Cardiac fibroblast (primary cell): ENCODE measurements at places on chromosomes 3 and 15.
A peak's percentile ranks its signal among the peaks of the same experiment; 100 is the strongest.

GRCh38 chr15:32844118-32844711, 126.4 kb downstream of the GREM1 start:
- peak; percentile 70 for DNase-seq

- no peak for DNase-seq
Measured at GRCh38 chr3:168156479-168156878, 60.8 kb upstream of the GOLIM4 start.

GRCh38 chr3:112004187-112004586, 5.5 kb downstream of the TAGLN3 start:
- DNase-seq = no peak

DNA sequence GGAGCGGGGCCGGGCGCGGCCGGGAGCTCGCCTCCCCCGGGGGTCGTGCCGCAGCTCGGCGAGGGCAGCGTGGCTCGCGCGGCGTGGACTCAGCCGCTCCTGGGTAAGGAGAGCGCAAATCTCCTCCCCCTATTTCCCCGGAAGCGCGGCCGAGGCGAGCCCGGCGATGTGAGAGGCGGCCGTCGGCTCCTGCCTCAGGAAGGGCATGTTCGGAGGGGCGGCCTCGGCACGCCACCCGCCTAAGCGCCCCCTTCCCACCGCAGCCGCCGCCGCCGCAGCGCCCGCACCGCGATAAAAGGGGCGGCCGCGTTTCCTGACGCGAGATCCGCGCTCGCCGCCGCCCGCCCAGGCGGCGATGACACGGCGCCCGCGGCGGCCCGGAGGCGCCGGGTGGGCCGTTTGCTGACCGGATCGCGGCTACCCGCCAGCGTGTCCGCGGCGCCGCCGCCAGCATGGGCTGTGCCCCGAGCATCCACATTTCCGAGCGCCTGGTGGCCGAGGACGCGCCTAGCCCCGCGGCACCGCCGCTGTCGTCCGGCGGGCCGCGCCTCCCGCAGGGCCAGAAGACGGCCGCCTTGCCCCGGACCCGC, at the start of gene PDE8A:
Gene PDE8A, plus strand, starts transcription at position 146 of the 590 bp plus-strand sequence. Its CDS starts 307 bp downstream, at position 453.
- peak; percentile 67 for DNase-seq

DNA sequence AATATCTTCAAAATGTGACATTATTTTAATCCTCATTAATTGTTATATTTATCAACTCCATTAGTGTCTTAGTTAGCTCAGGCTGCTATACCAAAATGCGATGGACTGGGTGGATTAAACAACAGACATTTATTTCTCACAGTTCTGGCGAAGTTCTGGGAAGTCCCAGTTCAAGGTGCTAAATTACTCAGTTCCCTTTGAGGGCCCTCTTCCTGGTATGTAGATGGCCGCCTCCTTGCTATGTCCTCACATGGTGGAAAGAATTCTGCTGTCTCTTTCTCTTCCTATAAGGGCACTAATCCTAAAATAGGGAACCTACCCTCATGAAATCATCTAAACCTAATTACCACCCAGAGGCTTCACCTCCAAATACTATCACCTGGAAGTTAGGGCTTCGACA, 38.8 kb upstream of the DUT start:
- no peak for DNase-seq

DNA sequence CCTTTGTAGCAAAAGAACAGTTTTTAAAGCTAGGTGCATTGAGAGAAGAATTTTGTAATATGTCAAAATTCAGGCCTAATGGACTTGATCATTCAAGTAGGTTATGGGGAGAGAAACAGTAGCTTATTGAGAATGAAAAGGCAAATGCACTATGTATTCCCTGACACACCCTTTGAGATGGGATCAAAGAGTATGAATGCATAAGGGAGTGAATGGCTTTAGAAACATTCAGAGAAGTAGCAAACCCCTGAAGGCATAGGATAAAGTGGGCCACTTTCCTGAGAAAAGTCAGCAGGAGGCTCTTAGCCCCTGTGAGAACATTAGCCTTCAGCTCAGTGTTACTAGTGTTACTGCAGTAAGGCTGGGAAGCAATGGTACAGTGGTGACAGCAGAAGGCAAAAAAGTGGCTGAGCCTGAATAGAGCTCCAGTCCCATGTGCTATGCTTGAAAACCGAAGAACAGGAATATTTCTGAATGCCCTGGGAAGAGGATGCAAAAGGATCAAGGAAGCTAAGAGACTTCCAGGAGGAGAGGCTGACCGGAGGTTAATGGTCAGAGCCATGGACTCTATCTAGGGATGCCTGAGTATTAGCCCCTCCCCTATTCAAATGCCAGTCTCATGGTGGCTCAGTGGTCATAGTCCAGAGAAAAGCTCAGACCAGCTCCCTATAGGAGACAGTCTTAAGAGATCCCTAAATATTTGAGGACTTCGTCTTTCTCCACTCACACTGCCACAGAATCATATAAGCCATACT, 218.2 kb upstream of the SGO1 start:
- no peak for DNase-seq

DNA sequence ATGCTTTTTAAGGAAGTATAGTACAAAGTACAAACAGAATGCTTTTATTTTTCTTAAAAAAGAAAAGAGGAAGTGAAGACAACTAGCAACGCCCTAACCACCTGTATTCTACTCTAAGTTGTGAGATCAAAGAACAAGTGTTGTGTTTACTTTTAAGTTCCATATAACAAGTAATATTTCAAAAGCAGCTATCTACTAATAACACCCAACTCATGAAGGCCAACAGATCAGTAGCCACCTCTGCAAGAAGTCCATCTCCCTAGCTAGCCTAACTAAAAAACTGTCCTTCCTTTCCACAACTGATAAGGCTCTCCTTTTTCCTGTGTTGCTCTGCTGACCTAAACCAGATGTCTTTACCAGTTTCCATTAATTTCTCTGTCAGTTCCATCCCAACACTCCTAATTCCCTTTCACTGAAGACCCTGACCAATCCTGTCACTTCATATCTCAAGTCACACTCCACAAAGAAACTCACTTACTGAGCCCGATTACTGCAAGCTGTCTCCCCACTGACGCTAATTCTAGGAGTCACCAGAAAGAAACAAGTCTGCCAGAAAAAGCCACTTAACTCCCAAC, 26.9 kb downstream of the PHC3 start:
- DNase-seq = no peak

DNA sequence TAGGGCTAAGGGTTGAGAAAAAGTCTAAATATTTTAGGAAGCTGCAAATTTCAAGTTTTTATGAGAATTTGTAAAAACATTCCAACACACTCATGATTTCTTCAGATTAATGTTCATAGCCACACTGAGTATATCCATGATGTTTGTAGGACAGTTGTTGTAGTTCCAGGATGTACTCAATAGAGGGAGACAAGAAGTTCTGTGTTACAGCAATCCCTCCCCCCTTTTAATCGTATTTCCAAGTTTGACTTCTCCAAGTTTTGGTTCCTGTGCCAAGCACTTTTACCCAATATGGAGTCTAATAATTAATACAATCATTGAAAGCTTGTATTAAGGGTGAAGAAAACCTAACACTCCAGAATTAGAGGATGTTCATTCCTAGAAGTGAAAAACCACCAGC, 143.4 kb downstream of the FEZF2 start:
- DNase-seq = peak; percentile 28

DNA sequence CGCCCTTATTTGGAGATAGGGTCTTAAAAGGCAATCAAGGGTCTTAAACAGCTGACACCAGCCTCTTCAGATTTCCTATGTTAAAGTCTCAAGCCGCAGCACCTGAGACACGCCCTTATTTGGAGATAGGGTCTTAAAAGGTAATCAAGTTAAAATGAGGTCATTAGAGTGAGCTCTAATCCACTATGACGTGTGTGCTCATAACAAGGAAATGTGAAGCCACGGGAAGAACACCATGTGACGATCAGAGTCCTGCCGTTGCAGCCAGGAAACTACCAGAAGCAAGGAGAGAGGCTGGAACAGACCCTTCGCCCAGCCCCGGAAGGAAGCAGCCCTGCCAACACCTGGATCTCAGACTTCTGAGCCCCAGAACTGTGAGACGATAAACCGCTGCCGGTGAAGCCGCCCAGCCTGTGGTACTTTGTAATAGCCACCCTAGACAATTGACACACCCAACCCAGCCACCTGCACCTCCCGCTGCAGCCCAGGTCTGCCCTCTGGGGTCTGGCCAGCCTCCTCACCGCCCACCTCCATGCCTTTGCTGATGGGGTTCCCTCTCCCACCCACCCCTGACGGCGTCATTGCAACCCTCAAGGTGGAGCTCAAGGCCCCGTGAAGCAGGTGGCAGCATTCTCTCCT, 137.9 kb downstream of the MEGF11 start:
- DNase-seq = no peak

DNA sequence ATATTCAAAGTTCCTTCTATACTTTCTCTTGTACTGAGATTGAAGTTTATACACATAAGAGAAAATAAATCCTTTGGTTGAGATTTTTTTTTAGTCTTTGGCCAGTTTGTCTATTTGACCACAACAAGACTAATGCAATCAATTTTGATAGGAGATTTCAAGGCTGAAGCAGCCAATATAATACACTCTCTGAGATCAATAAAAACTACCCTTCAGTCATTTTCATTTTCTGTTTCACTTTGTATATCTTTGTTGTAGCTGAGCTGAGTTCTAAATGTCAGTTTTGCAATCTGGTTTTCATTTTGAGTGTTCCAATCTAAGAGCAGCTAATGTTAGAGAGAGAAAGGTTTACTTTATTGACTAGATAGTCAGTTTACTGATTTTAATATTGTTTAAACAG, 623.8 kb upstream of the ROBO1 start:
- DNase-seq = no peak

- no peak for DNase-seq
Measured at GRCh38 chr3:37523361-37523760, 338.3 kb upstream of the CTDSPL start.

GRCh38 chr15:80970658-80971057, 19.0 kb downstream of the MESD start:
- no peak for DNase-seq

- DNase-seq = no peak
Measured at GRCh38 chr15:60706145-60706544, 227.2 kb upstream of the ICE2 start.

GRCh38 chr3:56468184-56469106, at the start of gene ERC2:
Gene ERC2, minus strand, starts transcription at chr3:56468467.
- DNase-seq = peak; percentile 18

DNA sequence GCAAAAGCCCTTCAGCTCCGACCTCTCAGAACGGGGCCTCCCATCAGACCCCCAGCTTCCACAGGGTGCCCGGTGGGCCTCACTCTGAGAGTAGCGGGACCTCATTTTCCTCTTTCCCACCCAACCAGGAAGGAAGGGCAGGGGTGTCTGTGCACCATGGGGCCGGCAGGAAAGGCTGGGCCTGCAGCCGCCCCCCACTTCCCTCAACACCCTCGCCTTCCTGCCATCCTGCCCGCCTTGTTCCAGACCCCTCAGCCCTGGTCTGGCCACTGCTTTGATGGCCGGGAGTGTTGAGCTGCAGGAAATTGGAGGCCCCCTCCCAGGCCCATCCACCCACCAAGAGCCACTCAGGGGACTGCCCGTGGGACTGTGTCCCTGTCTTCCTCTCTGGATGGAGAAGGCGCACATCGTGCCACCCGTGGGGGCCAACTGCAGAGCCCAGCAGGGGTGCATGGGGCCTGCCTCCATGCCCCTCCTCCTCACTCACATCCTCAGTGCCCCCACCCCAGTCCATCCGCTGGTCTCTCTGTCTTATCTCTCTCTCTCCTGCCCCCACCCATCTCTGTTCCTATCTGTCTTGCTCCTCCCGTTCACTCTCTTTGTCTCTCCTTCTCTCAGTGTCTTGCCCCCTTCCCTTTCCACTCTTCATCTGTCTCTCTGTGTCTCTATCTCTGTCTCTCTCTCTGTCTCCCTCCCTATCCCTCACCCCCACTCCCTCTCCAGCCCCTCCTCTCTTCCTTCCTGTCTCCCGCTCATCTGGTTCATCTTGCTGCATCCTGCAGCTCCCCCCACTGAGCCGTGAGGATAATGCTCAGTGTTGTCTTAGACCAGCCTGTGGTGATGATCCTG, 1.8 kb upstream of the PLXND1 start:
- peak; percentile 75 for DNase-seq

GRCh38 chr15:87736891-87737389, 519.6 kb downstream of the NTRK3 start:
- DNase-seq = no peak

DNA sequence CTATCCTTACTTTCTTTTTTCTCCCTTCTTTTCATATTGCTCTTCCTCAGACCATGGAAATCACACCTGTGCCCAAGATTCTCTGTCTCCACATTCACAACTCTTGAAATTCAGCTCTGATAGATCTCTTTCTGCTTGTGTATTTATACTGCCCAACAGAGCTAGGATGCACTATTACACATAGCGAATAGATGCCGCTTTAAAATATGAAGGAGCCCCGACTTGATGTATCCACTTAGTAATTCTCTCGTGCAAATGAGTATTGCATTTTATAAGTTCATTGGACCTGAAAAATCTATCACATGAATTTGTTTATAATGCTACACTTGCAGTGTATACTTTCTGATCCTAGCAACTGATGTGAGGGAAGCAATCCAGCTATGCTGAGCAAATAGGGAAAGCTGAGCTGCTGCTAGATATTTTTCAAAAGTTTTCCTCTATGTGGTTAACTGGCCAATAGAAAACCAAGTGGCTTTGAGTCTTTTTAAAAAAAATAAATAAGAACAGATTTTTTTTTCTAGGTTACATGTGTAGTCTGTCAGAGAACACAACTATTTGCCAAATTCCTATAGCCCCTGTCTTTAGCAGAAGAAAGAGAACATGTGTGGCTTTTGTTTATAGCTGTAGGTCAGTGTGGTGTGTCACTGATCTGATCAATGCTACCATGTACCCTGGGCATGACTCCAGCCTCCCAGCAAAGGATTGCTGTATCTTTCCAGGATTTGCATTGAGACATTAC, 64.3 kb upstream of the LEKR1 start:
- DNase-seq = peak; percentile 36

DNA sequence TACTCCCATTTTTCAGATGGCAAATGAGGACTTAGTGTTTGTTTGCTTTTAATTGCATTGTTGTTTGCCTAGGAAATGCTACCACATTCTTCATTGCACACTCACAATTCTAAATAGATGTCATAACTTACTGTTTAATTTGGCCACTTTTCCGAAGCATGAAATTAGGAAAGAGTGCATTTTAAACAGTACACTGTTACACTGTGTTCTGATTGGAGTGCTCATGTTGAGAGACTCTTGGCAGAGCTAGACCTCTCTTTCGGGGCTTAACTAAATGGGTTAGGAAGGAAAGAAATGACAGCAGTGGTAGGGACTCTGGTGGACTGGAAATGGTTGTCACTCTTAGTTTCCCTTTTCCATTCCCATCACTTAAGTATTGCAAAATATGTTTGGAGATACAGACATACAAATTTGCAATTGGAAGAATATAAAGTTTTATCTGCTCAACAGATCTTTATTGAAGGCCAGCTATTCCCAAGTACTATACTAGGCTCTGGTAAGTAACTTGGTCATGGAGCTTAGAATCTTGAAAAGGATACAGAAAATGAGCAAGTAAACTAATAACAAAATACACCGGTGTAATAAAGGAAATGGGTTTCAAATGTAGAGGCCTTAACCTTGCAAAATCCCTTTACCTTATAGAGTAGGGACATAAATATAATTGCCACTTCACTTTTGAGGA, 90.2 kb downstream of the DCUN1D1 start:
- DNase-seq = peak; percentile 58

DNA sequence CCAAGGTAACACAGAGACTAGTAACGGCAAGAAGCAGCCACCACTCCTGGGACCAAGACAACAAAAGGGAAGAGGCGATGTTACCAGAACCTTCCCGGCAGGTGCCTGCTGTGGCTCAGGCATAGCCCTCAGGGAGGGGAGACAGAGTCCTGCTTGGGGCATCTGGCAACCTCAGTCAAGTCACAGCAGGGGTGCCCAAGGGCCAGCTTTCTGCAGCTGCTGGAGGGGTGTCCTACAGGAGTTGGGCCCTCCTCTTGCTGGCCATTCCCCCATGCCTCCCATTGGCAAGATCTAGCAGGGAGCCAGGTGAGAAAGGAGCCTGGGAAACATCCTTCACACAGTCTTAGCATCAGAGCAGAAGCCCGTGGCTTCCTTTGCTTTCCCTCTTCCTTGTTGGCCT, 197.3 kb upstream of the IL12A start:
- no peak for DNase-seq
